ENCODE measurements at places on chromosomes 3 and 15.

- DNase-seq: no peak
Observed at GRCh38 chr3:88433568-88433967, 283.8 kb downstream of the C3orf38 start.

DNA sequence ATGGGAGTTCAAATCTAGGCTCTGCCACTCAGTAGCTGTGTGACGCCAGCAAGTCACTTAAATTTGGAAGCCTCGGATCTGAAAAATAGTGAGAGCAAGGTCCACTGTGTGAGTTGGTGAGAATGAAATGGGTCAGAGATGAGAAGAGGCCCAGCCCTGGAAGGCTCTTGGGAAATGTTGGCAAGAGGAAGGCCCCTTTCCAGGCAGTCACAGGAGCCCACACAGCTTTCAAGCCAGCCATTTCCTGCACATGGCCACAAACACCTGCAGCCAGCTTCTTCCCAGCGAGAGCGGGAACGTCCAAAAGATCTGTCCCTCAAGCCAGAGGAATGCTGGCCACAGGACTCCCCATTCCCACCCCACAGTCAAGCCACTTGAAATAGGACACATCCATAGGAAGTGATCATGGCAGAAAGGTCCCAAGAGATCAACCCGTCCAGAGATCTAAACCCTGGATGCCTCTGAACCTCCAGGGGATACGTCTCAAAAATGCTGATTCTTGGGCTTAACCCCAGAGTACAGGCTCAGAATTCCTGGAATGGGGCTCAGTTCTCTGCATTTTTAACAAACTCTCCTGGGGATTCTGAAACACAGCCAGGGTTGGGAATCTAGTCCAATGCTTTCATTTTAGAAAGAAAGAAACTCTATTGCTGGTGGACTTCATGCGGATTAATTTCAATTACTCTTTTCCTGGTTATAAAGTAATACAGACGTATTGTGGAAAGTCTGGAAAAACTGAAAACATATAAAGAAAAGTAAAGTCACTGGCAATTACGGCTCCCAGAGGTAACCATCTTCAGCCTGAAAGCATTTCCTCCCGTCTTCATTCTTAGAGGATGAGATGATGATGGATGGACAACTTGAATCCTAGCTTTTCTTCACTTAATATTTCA is 35.9 kb downstream of the NTRK3 start:
- no peak for DNase-seq

DNA sequence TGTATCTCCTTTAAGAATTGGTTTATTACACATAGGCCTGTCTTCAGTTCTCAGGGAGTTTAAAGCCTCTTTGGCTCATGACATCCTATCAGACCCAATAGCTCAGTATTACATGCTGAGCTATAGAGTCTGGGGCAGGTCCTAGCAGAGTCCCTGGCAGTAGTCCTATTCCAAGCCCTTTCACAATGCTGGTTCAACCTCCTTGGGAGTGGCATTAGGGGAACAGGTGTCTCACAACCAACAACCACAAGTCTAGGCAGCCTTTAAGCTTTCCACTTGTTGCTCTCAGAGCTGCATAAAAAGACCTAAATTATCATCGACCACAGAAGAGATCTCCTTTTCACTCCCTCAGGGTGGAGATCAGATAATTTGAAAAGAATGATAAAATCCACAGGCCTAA is 22.8 kb upstream of the C2CD4B start:
- DNase-seq: no peak

GRCh38 chr3:120568202-120568531 is 28.0 kb upstream of the NDUFB4 start:
- no peak for DNase-seq

- no peak for DNase-seq
Observed at GRCh38 chr3:63279005-63279841, 1.1 kb downstream of the SYNPR start.

DNA sequence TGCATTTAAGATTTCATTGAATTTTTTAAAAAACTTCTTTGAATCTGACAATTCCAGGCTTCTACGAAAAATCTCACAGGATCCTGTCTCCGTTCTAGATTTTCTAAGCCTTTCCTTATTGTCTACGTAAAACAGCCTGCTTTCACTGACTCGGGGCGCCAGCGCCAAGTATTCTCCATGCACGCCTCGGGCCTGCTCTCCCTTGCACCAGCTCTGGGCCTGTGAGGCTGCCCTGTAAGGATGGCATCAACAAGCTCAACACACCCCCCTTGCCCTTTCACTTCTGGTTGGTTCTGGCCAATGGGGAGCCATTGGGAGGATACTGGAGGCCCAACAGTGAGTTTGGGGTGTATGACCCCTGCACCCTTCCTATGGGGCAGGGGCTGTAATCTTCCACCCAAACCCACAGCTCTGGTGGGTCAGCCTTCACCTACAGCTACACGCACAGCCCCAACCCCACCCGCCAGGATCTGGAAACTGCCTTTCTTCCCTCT is 47.8 kb downstream of the SLC41A3 start:
- DNase-seq: no peak

- no peak for DNase-seq
Observed at GRCh38 chr3:62365391-62366125, 7.8 kb downstream of the FEZF2 start.

- no peak for DNase-seq
Observed at GRCh38 chr3:20769430-20769829, 583.4 kb upstream of the SGO1 start.

GRCh38 chr15:69793431-69793780 is 304.3 kb downstream of the TLE3 start:
- no peak for DNase-seq

GRCh38 chr3:174329321-174329720 is 529.8 kb upstream of the NAALADL2 start:
- DNase-seq: no peak

DNA sequence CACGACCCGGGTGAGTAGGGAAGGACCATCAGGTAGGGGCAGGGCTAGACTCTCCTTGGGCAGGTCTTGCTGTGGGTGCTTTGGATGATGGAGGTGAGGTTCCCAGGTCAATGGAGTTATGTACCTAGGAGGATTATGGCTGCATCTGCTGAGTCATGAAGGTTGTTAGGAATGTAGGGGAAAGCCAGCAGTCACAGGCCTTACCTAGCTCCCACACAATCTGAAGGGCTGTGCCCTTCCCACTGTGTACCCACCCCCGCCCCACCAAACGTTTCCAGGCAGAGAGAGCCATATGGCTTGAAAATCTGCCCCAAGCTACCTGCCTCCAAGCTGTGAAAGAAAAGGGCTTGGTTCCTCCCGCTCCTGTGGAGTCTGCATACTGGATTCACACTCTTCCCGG is 573.4 kb upstream of the DPPA4 start:
- no peak for DNase-seq

- no peak for DNase-seq
Observed at GRCh38 chr3:127760361-127760760, 62.0 kb downstream of the MGLL start.

- no peak for DNase-seq
Observed at GRCh38 chr15:77021803-77022381, 27.0 kb downstream of the PSTPIP1 start.

GRCh38 chr3:176141837-176142236 is 1055.4 kb downstream of the TBL1XR1 start:
- no peak for DNase-seq

DNA sequence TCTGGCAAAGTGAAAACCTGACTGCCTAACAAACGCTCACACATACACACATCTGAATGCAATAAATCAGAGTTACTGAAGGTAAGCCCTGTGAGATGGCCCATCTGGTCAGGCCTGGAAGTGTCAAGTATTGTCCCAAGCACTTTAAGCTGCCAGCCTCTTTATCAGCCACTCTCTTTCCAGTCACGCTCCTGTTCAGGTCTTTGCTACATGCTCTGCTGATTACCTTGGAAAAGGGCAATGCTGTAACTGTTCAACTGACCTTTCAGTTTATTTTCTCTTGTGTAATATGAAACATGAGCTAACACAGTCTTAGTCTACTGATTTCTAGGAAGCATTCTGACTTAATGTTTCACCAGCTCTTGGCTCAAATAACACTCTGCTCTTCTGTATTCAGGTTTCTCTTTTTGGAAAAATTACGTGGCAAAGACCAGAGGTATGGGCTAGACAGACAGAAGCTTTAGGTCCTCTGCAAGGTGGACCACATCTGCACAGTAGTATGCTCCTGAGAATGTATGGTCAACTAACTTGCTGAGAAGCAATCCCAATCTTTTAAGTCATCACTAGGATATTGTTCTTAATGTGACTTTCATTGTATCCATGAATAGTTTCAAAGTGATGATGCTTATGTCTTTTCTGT is 44.5 kb downstream of the GBE1 start:
- no peak for DNase-seq

DNA sequence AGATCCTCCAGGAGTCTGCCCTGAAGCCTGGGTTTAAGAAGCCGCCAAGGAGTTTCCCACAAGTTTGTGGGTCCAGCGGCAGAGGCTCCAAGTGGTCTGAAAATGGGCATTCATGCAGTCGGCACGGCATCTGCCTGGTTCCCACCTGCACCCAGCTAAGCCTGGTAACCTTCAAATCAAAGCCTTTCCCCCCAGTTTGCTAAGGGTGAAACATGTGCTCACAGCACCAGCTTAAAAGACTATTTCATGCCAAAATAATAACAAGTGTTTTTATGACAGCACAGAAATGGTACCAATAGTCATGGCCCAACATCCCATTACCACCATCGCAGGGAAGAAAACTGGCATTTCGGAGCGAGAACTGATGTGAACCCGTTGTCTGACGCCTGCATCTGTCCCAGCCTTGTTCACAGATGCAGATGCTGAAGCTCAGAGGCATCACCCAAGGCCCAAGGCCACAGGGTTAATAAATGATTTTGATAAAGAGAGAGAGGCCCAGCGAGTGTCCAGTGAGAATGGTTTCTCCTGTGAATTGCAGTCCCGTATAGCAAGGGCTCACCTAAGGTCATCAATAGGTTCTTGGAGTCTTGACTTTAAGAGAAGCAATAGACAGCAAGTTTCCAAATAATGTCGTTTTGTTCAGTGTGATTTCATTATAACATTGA is 188.0 kb upstream of the TPM1 start:
- DNase-seq: no peak

DNA sequence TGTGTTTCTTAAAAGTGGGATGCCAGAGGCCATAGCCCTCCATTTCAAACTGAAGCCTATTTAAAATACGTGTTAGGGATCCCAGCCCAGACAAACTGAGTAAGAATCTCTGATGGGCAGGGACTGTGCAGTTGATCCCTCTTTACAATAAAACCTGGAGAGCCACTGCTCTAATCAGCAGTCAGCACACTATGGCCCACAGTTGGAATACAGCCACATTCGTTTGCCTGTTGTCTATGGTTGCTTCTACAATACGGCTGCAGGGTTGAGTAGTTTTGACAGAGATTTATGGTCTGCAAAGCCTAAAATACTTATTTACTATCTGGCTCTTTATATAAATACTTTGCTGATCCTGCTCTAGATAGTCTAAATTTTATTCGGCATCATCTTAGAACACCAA is 32.4 kb downstream of the TJP1 start:
- no peak for DNase-seq

- DNase-seq: no peak
Observed at GRCh38 chr3:187848401-187848800, 103.1 kb upstream of the BCL6 start.

DNA sequence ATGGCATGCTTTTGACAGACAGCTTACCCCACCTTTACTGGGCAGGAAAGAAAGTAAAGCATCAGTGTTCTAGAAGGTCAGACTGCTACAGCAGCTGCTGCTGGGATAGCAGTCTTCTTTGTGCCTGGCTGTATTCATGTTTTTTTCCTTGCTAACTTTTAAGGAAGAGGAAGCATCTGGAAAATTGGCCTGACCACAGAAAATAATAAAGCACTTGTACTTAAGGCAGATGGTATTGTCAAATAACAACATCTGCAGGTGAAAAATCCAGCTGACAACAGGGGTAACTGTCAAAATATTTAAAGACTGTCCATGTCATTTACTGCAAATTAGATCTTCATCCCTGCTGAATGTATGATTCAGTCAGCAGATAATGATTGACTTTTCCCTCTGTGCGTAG is 229.0 kb downstream of the OXSM start:
- no peak for DNase-seq

DNA sequence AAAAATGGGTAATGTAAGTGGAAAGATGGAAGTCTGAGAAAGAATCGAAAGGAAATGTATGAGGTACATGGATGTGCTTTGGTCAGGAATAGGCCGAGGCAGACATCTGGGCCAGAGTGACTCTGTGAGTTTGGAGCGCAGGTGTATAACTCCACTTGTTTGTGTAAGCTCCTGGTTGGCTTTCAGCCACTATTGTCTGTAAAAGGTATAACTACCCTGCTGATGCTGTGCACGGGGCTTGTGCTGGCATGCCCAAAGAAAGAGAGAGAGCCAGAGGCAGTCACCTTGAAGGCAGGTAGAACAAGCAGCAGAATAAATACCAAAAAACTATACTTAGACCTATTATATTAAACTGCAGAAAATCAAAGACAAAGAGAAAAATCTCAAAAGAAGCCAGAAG is 32.7 kb upstream of the CD96 start:
- DNase-seq: no peak

GRCh38 chr3:186200726-186201125 is 91.8 kb upstream of the ETV5 start:
- no peak for DNase-seq

DNA sequence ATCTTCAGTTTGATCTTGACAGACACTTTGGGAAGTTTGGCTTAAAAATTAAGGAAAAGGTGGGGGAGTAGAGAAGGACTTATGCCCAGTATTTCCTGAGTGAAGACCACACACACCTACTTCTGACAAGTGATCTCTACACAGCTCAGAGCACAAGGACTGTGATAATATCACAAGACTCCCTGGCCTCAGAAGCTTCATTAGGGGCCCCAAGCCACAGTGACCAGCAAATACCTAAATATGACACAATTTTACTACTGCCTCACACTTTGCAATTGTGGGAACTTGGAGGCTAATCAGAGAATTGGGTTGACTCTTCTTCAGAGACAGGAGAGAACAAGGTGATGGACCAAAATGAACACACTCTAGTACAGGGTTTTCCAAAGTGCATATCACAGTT is 2.6 kb downstream of the ILDR1 start:
- DNase-seq: no peak

DNA sequence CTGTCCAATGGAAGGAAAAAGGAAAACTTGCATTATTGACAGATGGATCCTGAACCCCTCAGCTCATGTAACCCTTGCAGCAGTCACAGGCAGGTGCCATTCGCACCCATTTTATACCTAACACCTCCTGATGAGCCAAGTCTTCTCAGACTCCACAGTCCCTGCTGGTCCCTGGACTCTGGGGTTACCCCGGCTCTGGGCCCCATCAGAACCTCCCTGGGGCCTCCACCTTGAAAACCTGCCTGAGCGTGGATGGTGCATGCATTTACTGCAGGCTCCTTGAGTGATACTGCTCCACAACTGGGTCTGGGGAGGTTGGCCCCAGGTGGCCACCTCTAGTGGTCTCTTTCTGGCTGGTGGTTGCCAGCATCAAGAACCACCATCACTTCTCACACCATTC is 15.9 kb upstream of the DOCK3 start:
- no peak for DNase-seq

- no peak for DNase-seq
Observed at GRCh38 chr15:60708684-60709083, 229.7 kb upstream of the ICE2 start.

GRCh38 chr3:18787441-18787840 is 360.9 kb upstream of the KCNH8 start:
- DNase-seq: no peak

- DNase-seq: no peak
Observed at GRCh38 chr15:25170113-25170731, 215.4 kb downstream of the SNRPN start.
